ENCODE measurements at places on chromosomes 5 and 9.
A peak's percentile ranks its signal among the peaks of the same experiment; 100 is the strongest.

DNA sequence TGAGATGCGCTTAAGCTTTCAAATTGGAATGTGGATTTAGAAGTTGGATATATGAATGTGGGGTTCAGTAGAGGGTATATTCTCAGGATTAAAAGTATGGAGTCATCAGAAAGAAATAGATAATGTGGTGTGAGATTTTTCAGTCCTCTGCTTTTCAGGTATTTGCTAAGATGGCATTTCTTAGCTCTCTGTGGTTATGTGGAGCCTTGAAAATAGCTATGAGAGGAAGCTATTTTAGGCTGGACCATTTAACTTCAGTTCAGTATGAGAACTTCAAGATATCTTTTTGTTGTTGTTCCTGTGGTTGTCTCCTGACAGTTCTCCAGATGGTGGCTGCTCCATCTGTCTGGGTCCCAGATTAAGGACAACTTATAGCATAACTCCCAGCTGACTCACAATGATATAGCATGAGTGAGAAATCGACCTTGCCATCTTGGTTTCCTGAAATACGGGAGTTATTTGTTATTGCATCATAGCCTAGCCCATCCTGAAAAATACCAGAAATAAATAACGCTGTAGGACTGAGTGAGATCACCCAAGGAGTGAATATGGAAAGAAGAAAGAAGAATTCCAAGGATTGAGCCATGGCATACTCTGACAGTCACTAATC is 461.5 kb downstream of the ANXA1 start:
- DNase-seq, result no peak

DNA sequence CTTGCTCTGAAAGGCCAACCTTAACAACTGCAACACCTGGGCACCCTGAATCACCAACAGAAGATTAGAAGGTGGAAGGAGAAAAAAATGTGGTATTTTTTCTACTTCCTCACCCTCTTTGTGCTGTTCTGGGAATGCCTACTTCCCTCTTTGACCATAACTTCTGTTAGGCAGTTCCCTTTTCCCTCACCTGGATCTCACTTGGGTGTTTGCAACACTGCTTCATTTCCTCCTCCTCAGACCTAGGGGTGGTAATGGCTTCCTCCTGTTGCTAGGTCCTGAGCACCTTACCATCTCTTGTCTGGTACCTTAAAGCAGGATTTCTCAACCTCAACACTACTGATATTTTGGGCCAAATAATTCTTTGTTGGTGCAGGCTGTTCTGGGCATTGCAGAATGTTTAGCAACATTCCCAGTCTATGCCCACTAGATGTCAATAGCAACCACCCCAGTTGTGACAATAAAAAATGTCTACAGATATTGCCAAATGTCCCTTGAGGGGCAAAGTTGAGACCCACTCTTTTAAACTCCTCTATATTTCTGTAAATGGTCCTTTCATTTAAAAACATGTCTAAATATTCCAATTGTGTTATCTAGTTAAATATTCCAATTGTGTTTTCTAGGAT is 300.0 kb upstream of the VLDLR start:
- no peak for DNase-seq

GRCh38 chr5:40381676-40382363 is 297.9 kb upstream of the PTGER4 start:
- no peak for DNase-seq

DNA sequence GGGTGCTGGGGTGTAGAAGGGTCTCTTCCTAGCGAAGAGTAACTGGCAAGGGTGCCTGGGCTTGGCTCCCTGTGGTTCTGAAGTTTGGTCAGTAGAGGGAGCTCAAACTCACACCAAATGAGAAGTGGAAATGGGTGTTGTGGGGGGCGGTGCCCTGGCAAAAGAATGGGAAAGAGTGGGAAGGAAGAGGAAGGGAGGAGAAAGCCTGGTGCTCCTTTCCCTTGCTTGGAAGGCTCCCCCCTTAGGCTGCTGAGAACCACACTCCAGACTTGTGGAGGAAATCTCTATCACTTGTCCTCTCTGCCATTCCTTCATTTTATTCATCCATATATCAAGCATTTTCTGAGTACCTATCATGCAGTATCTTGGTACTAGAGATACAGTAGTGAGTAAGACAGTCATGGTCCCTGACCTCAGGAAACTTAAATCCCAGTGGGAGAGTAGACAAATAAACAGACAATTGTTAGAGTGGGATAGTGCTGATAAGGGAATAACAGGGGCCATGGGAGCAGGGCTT is 13.0 kb downstream of the SLC4A9 start:
- DNase-seq, result peak; percentile 35

DNA sequence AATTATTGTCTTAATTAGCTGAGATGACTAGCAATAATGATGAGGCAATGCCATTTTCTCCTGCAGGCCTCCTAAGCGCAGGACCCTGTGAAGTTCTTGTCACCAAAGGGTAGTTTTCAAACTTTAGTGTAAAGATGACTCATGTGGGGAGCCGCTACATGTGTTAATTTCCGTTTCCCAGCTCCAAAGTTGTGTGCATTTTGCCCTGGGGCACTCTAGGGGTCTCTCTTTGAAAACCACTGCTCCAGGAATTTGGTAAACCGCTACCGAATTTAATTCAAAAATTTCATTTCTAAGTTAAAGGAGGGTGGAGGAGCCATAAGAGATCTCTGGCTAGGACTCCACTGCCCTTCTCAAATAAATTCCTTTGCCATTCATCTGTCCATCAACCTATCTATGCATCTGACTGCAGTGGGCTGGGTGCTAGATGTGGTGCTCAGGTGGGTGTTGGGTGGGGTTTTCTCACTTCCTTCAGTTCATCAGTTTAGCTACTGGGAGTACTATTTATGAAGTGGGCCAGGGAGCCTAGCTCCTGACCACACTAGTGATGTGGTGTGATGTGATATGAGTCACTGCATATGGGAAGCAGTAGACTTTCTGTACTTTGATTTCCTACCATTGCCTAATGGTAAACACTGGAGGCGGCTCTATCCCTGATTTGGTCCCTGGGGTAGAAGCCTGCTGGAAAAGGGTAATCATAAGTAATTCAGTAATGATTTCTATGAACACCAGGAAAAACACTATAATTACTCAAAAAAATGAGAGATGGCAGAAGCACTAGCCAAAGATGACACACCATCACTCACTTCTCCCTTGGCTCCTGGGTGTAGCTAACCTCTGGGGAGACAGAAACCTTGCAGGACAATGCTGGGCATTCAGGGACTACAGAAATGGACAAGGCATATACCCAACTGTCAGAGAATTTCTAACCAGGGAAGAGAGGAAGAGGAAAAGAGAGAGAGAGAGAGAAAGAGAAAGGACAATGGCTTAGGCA is 4.0 kb upstream of the ZSWIM6 start:
- peak; percentile 17 for DNase-seq

DNA sequence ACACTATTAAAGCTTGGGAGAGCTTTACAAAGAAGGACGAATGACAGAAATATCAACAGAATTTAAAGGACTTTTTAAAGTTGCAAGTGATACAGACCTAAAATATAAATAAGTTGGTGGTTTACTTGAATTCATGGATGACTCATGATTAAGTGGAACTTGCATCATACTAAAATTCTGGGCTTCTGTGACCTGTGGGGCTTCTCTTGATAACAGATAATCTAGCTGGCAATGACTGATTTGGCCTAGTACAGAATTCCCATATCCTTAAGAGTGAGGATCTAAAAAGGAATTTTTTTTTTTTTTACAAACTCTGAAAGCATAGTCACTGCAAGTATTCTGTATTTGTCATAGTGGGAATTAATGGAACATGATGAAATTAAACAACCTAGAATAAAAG is 543.7 kb upstream of the SGCD start:
- DNase-seq, result no peak

DNA sequence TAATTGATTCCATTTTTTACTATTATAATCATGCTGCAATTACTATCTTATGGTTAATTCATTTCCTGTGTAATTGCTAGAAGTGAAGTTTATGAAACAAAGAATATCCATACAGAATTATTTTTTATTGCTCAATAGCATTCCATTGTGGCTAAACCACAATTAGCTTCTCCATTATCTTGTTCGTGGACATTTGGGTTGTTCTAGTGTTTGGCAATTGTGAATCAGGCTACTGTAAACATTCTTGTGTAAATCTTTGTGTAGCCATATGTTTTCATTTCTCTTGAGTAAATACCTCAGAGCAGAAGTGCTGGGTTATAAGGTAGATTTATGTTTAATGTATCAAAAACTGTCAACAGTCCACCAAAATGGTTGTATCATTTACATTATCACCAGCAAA is 341.1 kb downstream of the MAT2B start:
- DNase-seq, result no peak

- no peak for DNase-seq
Measured at GRCh38 chr5:43422143-43422542, 10.0 kb upstream of the CCL28 start.

DNA sequence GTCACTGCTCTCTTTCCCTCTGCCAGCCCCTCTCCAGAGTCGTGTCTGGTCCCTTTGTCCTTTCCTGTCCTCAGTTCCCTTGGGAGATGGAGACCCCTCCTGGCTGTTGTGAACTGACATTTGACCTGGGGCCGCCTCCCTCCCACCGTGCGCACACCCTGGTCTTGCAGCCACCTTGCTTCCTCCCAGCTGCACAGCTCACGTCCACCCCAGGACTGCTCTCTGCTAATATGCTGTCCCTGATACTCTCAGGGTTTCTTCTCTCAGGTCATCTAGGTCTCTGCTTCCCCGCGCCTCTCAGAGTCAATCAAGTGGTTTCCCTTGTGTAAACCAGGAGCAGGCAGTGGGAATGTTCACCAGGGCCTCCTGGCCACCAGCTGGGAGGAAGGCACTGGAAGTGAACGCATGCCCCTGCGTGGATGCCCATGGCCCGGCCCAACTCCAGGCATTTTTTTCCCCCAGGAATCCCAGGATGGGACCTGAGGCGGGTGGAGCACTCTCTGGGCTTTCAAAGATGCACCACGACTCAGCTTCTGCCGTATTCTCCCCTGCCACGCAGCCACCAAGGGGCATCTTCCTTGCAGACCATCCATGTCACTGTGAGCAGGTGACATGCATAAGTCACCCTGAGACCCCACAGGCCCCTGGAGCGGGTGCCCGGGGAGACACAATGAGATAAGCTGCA is 142.4 kb downstream of the OLFM1 start:
- no peak for DNase-seq

DNA sequence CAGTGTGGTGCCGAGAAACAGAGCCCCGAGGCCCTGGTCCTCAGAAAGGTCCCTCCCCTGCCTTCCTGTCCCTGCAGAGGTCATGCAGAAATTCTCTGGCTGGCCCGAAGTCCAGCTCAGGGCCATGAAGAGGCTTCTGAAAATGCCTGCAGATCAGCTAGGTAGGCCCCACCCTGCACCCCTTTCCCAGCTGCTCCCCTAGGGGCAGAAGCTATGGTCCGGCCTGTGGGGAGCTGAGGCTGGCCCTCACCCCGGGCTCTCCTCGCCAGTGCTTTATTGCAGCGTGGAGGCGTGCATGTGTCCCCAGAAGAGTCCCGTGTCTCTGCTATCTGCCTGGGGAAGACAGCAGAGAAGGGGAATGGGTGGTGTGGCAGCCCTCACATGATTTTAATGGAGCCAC is 19.9 kb downstream of the REXO4 start:
- DNase-seq, result no peak

- DNase-seq, result no peak
Measured at GRCh38 chr5:12652201-12652600, 748.0 kb upstream of the CTNND2 start.

Measured in immature natural killer cell (primary cell).